CD8-positive, alpha-beta memory T cell (primary cell): ENCODE measurements at places on chromosomes 2 and 18.

GRCh38 chr2:9638532-9638931 is 7.7 kb upstream of the YWHAQ start:
- DNase-seq = no peak

DNA sequence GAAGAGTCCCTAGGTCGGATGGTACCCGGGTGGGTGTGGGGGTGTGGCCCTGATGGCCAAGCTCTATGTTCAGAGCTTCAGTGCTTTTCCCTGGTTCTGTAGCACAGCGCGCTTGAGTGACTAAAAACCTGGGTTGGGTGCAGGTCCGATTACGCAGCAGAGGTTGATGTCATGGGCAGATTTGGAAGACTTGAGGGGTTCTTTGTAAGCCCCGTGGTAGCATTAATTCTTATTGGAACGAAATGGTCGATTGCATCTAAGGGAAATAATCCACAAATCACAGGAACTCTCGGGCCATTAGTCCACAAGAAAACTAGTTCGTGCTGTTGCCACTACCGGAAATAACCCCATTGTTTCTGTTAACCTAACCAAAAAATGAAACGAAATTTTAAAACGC is 9.0 kb downstream of the HOXD8 start:
- no peak for DNase-seq

GRCh38 chr2:29105375-29105774 is 9.8 kb upstream of the CLIP4 start:
- no peak for DNase-seq

GRCh38 chr2:64957109-64957903 is 31.9 kb upstream of the SLC1A4 start:
- DNase-seq = no peak

DNA sequence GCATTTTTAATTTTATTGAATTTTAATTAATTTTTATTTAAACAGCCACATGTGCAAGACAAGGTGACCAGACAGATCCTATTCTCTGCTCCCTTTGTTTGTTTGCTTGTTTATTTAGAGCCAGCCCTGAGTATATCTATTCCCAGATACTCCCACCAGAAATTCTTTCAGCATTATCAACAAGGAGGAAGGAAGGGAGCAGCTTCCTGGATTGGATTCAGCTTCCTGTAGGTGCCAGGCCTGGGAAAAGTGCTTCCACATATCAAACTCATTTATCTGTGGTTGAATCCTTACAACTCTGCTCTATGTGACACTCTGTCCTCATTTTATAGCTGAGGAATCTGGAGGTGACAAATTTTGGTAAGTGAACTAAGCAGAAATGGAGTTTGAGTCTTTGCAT is 60.5 kb upstream of the KLF7 start:
- DNase-seq = no peak
